ENCODE measurements at places on chromosomes 3 and 15.
A peak's percentile ranks its signal among the peaks of the same experiment; 100 is the strongest.

DNA sequence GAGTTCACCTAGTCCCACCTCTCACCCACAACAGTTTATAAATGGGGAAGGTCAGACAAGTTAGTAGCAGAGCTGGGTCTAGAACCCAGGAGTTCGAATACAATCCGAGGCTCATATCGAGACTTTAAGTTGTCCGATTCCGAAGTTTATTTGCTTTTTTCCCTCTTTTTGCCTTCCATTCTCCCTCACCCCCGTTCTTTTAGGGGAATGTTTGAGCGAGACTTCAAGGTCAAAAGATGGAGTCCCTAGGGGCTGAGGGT is 7.3 kb downstream of the BCL6 start:
- DNase-seq, result no peak

- no peak for DNase-seq
These were observed 66.3 kb downstream of the MEGF11 start for GRCh38 chr15:66187271-66187670.

DNA sequence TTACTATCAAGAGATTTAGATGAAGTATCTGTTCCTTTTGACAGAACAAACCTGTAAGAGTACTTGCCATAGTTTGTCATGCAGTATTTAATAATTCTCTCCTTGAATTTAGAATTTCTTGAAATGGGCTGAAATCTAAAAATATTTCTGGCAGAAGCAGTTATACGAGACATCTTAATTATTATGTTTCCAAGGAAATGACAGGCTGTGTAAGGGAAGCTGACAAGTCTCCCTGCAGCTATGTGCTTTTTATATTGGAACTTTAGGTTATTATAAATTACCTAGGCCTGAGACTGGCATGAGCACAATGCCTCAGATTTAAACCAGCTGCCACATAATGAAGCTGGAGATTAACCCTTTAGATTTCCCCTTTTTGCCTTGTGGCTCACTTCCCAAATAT is 365.0 kb upstream of the EPHA6 start:
- DNase-seq, result no peak

DNA sequence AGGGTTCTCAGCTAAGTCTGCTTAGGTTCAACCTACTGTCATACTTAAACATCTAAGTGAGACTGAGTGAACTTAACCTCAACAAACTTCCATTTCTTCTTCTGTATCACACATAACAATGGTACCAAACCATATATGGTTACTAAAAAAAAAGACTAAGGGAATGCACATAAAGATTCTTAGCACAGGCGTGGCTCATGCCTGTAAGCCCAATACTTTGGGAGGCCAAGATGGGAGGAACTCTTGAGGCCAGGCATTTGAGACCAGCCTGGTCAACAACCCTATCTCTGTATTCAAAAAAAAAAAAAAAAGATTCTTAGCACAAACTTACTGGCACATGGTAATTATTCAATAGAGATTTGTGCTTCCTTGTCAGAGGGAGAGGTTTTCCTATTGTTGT is 57.9 kb downstream of the ACAP2 start:
- peak; percentile 12 for DNase-seq

DNA sequence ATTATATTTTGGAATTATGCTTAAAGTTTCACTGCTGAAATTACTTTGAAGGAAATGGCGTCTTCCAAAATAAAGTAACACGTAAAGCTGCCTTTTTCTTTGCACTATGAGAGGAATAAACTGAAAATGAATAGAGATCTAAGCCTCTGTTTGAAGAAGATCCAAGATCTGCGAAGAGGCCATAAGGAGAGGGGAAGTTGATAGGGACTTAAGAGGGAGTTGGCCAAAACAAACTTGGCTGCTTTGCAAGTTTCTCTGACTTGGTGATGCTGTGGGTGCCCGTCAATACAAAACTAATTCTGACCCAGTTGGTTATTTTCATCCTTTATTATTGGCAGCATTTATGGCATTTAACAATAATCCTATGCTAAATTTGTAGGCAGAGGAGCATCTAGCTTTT is 190.2 kb upstream of the GBE1 start:
- no peak for DNase-seq

- DNase-seq, result no peak
These were observed 64.7 kb downstream of the GPR176 start for GRCh38 chr15:39855400-39855799.

Data from fibroblast of skin of scalp (primary cell).